ENCODE measurements at places on chromosomes 7 and 10.

GRCh38 chr7:45196374-45196773 lies 38.8 kb downstream of the RAMP3 start:
- no peak overlapping the region for H3K27ac ChIP-seq
- no peaks in the 10 kb centered on the region for H3K36me3 ChIP-seq
- no peak overlapping the region for H3K4me3 ChIP-seq

DNA sequence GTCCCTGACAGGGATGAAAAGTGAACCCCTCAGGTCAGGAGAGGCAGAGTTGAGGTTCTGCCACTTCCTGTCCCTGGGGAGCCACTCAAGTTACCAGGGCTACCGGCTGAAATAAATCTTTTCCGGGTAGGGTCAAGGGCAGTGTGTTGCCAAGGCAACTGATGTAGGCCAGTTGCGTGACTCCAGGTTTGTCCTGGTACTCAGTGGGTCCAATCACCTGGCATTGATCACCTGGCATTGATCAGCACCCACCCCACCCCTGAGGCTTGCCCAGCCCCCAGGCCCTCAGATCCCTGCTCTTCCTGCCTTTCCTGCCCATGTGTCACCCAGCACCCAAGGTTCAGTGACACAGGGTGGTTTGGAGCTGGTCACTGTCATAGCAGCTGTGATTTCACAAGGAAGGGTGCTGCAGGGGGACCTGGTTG lies 5.9 kb downstream of the SAP25 start:
- H3K4me3 ChIP-seq: no peak overlapping the region
- H3K36me3 ChIP-seq: peaks cover 2% of the 10 kb centered on the region
- H3K27ac ChIP-seq: no peak overlapping the region
- DNase-seq: no peak
- H3K27me3 ChIP-seq: no peaks in the 10 kb centered on the region
- peaks cover 51% of the 10 kb centered on the region for H3K4me1 ChIP-seq

DNA sequence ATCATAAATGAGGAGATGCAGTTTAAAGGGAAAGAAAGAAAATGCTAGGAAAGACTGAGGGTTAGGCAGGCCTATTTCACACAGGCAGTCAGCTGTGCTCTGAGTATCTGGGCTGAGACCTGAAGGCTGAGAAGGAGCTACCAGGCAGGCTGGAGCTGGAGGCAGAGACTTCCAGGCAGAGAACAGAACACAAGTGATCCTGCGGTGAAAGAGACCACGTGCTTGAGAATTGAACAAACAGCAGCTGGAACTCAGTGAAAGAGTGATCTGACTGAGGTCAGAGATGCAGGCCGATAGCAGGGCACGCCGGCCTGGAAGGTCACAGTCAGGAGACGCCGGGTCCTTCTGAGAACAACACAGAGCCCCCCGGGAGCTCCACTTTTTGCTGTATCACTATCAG lies 147.8 kb downstream of the ADAM12 start:
- no peaks in the 10 kb centered on the region for H3K27me3 ChIP-seq
- no peak overlapping the region for H3K27ac ChIP-seq

GRCh38 chr7:144579687-144580086 lies 176.2 kb upstream of the NOBOX start:
- no peaks in the 10 kb centered on the region for H3K36me3 ChIP-seq
- no peak overlapping the region for H3K4me3 ChIP-seq
- H3K4me1 ChIP-seq: no peaks in the 10 kb centered on the region
- DNase-seq: no peak
- H3K27me3 ChIP-seq: no peaks in the 10 kb centered on the region

- H3K4me3 ChIP-seq: peak overlapping the region; percentile 98
- H3K27ac ChIP-seq: peak overlapping the region; percentile 96
- H3K4me1 ChIP-seq: peaks cover 18% of the 10 kb centered on the region
- H3K27me3 ChIP-seq: peaks cover 11% of the 10 kb centered on the region
- peak; percentile 25 for DNase-seq
- H3K36me3 ChIP-seq: no peaks in the 10 kb centered on the region
Measured at GRCh38 chr7:94003446-94004023, 620 bp downstream of the BET1 start.

GRCh38 chr10:23081221-23081750 lies 14.1 kb upstream of the MSRB2 start:
- H3K4me1 ChIP-seq: no peaks in the 10 kb centered on the region
- no peak overlapping the region for H3K27ac ChIP-seq
- no peak for DNase-seq
- H3K27me3 ChIP-seq: peaks cover 4% of the 10 kb centered on the region

DNA sequence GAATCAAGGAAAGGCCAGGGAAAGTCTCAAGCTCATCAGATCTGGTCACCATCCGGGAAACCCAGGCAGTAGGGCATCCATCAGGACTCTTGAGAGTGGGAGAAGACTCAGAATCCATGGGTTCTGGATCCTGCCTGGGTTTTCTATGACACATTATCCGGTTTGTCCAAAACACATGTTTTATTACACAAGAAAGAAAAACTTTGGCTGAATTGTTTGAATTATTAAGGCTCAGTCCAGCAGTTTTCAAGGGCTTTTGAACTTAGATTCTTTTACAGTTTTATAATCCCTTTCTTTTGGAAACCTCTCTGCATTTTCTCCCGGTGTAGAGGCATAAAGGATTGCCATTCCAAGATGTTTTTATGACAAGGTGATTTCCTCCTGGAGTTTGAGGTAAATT lies 528.5 kb upstream of the MGMT start:
- H3K27ac ChIP-seq: no peak overlapping the region
- no peak overlapping the region for H3K4me3 ChIP-seq
- no peaks in the 10 kb centered on the region for H3K27me3 ChIP-seq
- H3K36me3 ChIP-seq: no peaks in the 10 kb centered on the region
- DNase-seq: no peak

DNA sequence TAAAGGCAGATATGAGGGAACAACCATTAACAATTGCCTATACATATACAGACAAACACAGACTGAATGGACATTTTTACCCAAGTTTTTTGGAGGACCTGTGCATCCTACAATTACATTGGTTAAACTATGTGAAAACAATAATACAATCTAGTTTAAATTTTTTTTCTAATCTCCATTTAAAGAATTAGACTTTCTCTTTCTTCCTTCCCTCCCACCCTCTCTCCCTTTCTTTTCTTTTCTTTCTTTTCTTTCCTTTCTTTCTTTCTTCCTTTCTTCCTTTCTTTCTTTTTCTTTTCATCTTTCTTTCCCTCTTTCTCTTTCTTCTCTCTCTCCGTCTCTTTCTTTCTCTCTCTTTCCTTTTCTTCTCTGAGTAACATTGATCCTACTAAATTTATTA lies 183.7 kb downstream of the HDAC9 start:
- DNase-seq: no peak
- no peaks in the 10 kb centered on the region for H3K27me3 ChIP-seq
- H3K4me3 ChIP-seq: no peak overlapping the region
- H3K36me3 ChIP-seq: no peaks in the 10 kb centered on the region
- no peaks in the 10 kb centered on the region for H3K4me1 ChIP-seq
- H3K27ac ChIP-seq: no peak overlapping the region

Data from common myeloid progenitor, CD34-positive (primary cell).